ENCODE measurements at places on chromosomes 1 and 21. TPM values are rescaled to one million over a fixed set of nuclear protein-coding genes. Genes with fewer than 3 reads are reported as not detected.

DNA sequence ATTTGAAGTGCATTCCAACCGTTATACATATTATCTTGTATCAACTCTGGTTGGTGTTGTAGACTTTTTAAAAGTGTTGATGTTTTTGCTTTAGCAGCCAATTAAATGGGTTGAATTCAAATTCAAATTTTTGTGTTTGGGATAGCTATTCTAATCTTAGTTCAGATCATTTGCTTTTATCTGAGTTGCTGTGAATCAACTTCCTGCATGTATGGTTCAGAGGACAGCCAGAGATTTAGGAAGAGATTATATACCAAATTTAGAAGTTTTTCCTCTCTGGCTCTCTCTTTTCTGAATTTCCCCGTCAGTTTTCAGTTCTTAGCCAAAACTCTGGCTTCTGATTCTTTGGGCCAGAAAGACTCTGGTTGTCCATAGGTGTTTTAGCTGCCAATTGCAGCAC lies 415.5 kb downstream of the NUF2 start:
- no peak for DNase-seq

GRCh38 chr1:156076609-156077429 lies 5.4 kb downstream of the MEX3A start:
- DNase-seq: no peak

DNA sequence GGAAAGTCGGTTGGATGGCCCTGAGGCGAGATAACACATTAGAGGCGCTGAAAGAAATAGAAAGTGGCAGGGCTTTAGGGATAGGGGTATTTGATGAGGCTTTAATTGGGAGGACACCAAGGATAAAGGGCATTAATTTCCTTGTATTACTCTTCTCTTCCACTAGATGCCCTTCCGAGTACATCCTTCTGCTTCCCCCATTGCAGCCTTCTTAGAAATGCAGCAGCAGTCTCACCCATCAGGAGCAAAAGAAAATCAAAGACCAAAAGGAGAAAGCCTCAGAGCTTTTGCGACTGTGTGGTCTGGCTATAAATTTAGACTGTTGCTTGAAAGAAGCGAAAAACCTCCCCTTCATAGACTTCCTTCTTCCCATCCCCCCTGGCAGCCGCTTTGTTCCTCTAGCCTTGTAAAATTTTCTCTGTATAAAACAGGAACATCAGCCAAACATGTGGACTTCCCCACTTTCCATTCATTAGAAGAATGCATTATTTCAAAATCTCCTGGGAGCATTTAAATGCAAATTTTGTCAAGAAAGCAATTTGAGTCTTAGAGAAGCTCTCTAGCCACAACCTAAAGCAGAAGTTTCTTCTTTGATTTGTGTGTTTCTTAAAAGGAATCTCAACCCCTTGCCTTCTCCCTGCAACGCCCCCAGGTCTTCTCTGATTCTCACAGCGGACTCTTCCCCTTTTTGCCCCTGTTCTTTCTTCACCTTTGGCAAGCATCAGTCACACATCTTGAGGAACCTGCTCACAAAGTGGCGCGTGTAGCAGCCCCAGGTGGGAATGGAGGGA lies 76.6 kb downstream of the NDUFS5 start:
- no peak for DNase-seq

DNA sequence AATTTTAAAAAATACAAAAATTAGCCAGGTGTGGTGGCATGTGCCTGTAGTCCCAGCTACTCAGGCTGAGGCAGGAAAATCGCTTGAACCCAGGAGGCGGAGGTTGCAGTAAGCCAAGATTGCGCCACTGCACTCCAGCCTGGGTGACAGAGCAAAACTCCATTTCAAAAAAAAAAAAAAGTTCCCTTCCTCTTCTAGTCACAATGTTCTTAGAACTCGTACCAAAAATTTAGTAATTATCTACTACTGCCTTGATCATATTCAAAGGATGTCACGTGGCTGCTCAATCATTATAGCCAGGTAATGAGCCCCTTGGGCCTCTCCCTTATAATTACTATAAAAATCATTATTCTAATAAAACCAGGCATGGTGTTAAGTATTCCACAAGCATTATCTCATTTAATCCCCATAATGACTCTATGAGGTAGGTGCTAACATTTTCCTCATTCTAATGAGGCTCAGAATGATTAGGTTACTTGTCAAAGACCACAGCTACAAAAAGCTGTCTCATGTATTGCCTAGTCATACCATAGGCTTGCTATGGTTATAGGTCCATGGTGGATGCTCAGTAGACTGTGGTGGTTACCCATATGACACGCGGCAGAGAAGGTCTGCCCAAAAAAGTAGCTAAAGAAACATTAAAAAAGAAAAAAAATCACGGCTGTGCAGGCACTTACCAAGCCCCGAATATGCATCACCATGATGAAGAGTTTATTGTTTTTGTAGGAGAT lies 15.5 kb upstream of the PPP1R15B start:
- no peak for DNase-seq

GRCh38 chr1:79603843-79604242 lies 597.3 kb upstream of the ADGRL4 start:
- DNase-seq: no peak

DNA sequence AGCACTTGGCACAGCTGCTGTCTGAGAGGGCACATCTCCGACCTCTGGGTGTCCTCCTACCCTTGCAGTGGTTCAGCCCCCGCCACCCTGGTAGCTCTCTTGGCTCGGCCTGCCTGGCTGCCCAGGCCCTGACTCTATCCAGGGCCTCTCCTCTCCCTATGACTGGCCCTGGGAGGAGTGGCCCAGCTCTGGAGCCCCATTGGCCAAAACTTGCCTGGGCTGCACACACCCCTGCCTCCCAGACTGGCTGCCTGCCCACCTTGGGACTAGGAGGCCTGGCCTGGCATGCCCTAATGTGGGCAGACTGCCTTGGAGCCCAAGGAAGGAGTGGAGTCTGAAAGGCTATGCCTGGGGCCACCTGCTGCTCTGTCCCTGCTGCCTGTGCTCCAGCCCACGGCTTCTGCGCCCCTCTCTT lies 33.6 kb downstream of the ACOT11 start:
- peak; percentile 95 for DNase-seq

SPOCD1 gene
- 39.8 TPM for total RNA-seq

AUNIP gene
- 0.91 TPM for total RNA-seq

CD244 gene
- total RNA-seq: 0.89 TPM

WNT9A gene
- 2.7 TPM for total RNA-seq
